Uterine smooth muscle cell (primary cell): ENCODE measurements at places on chromosomes 2 and 18. TPM values are rescaled to one million over a fixed set of nuclear protein-coding genes. Genes with fewer than 3 reads are reported as not detected.

Gene SERPINB10
- 0.25 and 1.00 TPM in 2 replicates for total RNA-seq

Gene ARPC2
- total RNA-seq = 300 and 448 TPM in 2 replicates

Gene C2orf66
- total RNA-seq = under 0.01 and 0.12 TPM in 2 replicates

Gene RAB6D
- total RNA-seq = not detected in 2 replicates

Gene ITPRIPL1
- 5.1 and 5.9 TPM in 2 replicates for total RNA-seq

Gene C18orf54
- 4.5 and 10.2 TPM in 2 replicates for total RNA-seq

Gene SERPINB3
- total RNA-seq = not detected in 2 replicates
